ENCODE measurements at places on chromosomes 4 and X.

DNA sequence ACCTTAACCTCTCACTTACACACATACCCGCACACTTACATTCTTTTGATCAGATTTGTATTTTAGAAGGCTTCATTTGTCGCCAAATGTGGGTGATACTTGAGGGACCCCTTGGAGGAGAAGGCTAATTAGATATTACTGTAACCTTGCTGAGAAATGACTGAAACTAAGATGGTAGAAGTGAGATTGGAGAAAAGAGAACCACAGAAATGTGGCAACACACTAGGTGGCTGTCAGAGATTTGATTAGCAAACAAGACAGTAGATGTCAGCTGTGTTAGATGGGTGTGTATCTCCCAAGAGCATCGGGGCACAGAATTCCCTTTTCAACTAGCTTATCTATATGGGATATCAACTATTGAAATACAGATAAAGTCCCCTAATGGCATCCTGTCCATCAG, 149.3 kb upstream of the FABP2 start:
- DNase-seq: no peak

DNA sequence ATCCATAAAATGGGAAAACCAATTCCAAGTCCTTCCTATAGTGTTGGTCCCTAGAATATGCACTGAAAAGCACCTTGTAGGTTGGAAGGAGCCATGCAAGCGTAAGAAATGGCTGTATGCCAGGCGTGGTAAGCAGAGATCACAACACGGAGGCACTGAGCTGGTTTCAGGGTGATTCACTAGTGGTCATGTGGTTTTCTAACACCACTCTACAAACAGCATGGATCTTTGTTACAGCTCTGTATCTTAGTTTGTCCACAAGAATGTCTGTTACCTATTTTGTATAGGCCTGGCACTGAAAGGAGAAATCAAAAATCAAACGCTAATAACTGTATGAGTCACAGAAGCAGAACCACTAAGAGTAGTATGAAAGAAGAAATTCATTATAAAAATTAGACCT, 71.9 kb downstream of the MAGEB17 start:
- DNase-seq: no peak

GRCh38 chr4:8532245-8532781, 47.9 kb upstream of the GPR78 start:
- no peak for DNase-seq

- DNase-seq: no peak
Measured at GRCh38 chr4:8067945-8068896, 90.4 kb downstream of the ABLIM2 start.

GRCh38 chrX:9861711-9862110, 75.5 kb downstream of the SHROOM2 start:
- DNase-seq: no peak

DNA sequence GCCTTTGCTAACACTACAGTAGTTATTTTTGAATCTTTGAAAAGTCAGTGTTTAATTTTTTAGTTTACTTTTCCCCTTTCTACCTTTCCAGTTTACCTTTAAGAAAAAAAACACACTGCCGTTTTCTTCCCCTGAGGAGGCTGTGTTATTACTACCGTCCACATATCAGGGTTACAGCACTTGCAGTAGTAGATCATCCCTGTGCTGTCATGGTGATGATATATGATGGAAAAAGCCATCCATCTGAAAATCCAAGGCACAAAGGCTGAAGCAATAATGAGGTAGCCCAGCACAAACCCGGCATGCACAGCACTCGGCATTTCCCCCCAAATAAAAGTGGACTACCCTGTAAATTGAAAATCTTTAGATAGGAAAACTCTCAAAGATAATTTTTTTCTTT, 258.7 kb downstream of the CXXC4 start:
- DNase-seq: no peak

- DNase-seq: no peak
Measured at GRCh38 chrX:27583976-27584375, 6.2 kb upstream of the DCAF8L2 start.

DNA sequence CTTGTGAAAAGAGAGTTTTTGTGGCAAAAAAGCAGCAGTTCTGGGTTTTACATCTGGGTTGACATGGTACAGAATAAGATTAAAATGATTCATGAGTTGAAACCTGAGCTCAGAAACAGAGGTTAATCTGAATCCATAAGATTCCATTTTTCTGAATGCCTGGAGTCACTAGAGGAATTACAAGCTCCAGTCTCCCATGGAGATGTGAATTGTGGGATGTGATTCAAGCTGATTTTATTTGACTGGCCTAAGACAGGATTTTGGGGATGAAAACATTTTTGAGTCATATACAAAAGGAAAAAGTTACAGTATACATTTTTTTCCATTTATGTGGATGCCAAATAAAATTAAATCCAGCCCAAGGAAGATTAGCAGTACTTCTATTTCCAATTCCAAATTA, 161.1 kb downstream of the RBM46 start:
- no peak for DNase-seq

GRCh38 chr4:71217688-71218087, 121.1 kb upstream of the SLC4A4 start:
- DNase-seq: no peak

GRCh38 chrX:39427492-39427891, 626.2 kb downstream of the MID1IP1 start:
- DNase-seq: no peak

GRCh38 chrX:18045436-18045835, 175.2 kb downstream of the BEND2 start:
- DNase-seq: no peak

GRCh38 chrX:40013266-40014195, 84.2 kb downstream of the BCOR start:
- DNase-seq: peak; percentile 70

DNA sequence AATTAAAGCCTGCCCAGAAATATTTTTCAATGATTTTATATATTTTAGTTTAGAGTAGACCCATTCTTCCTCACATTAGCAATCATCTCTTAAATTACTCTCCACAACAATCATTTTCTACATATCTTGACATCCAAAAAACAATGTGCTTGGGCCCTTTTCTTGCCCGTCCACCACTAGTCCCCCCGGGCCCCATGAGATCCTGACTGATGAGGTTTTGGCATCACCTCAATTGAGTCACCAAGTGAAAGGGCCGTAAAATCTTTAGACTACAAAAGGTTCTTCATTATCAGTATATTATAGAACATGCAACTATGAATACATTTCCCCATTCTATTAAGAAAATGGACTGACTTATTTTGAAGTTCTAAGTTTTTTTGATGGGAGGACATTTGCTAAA, 4.0 kb upstream of the CDKL2 start:
- no peak for DNase-seq

DNA sequence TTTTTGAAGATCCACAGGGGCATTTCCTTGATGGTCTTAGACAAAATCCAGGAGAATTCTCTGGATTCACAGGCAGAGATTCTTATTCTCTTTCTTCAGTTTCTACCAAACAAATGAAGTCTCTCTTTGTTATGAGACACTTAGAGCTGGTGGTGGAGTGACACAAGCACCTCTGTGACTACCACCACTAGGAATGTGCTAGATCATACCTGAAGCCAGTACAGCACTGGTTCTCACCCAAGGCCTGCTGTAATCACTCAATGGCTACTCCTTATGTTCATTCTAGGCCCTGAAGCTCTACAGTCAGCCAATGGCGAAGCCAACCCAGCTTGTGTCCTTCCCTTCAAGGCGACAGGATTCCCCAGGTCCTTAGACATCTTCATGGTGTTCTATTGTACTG, 482.3 kb downstream of the TRAM1L1 start:
- no peak for DNase-seq

- DNase-seq: no peak
Measured at GRCh38 chr4:786861-787300, 39.0 kb downstream of the CPLX1 start.
